ENCODE measurements at places on chromosomes 3 and 15.

DNA sequence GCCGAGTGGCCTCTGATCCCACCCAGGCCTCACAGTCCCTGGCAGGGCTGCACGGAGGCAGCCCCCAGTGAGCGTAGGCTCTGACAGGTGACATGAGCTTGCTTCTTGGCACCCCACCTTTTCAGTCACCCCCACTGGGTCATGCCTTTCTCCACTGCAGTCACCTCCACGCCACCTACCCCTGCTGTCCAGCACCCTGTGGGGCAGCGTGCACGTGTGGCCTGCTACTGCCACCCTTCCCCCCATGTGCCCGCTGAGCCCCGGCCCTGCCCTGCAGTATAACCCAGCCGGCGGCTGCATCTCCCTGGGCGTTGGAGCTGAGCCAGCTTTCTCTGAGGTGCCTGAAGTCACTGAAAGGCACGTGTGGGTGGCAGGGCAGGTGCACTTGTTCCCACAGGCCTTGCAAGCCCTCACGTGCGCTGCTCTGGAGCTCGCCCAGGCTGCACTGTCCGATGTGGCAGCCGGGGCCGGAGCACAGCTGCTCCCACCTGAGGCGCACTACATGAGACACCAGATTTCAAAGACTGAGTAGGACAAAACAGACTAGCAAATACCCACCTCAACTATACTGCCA lies 65.6 kb downstream of the NIPA2 start:
- H3K27me3 ChIP-seq, result no peaks in the 10 kb centered on the region
- no peaks in the 10 kb centered on the region for H3K4me1 ChIP-seq
- no peak for DNase-seq

DNA sequence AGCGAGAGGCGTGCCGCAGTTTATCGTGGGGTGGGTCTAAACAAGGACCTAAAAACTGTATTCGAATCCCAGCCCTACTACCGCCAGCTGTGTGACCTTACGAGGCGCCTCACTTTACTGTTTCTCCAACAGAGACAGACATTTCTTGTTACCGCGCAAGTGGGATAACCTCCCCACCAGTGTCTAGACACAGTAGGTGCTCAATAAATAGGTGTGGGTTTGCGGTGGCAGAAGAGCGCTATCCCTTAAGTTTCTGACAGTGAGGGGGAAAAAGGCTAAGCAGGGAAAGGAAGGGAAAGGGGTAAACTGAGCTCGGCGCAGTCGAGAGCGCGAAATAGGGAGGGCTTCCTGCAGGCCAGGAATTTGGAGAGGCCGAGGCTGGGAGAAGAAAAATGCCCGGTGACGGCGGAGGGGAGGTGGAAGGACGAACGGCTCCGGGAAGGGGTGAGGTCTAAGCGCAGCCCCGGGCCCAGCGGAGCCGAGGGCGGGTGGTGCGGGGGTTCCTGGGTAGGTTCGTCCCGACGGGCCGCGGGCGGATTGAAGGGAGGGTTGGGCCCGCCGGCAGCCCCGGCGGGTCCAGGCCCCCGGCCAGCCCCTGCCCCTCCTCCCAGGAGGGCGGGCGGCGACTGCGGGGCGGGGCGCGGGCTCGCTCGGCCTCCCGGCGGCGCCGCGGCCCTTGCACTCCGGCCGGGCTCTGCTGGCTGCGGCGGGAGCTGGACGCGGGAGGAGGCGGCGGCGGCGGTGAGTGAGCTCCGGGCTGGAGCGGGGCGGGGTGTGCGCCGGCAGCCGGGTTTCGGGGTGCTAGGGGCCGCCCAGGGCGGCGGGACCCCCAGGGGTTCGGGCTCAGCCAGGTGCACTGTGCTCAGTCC lies at the start of gene CGNL1:
TSS of gene CGNL1 (plus strand) at position 679 of the 869 bp plus-strand sequence. CDS start 61,495 bp downstream, outside the sequence.
- no peaks in the 10 kb centered on the region for H3K36me3 ChIP-seq
- peaks cover 11% of the 10 kb centered on the region for H3K27me3 ChIP-seq
- H3K27ac ChIP-seq, result no peak within 1 kb of the TSS
- DNase-seq, result no peak
- no peak within 1 kb of the TSS for H3K4me3 ChIP-seq
- no peaks in the 10 kb centered on the region for H3K4me1 ChIP-seq

DNA sequence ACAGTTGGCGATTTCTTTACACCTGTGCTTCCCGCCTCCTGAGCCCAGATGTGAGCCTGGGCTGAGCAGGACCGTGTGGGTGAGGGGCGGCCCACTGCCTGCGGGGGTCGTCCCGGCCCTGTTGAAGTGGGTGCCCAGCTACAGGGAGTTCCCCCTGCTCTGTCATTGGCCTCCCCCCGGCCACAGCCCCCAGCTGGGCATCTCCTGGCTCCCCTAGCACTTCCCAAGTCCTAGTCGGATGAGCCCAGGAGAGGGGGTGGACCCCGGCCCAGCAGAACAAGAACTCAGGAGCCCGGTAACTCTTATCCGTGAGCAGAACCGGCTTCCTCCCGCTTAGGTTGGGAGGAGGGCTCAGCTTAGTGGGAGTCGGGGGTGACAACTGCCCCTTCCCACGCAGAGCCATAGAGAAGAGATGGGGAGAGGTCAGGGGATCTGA lies 757 bp downstream of the PAQR5 start:
- peaks cover 5% of the 10 kb centered on the region for H3K27me3 ChIP-seq
- no peak overlapping the region for H3K4me3 ChIP-seq
- DNase-seq, result no peak
- H3K4me1 ChIP-seq, result no peaks in the 10 kb centered on the region
- no peaks in the 10 kb centered on the region for H3K36me3 ChIP-seq

- no peaks in the 10 kb centered on the region for H3K27me3 ChIP-seq
- DNase-seq, result no peak
- H3K4me3 ChIP-seq, result no peak overlapping the region
Observed at GRCh38 chr3:113717818-113718217, 21.4 kb upstream of the USF3 start.

GRCh38 chr3:40828741-40829415 lies 304.1 kb downstream of the ZNF621 start:
- H3K4me1 ChIP-seq, result no peaks in the 10 kb centered on the region
- DNase-seq, result no peak
- H3K4me3 ChIP-seq, result no peak overlapping the region
- no peaks in the 10 kb centered on the region for H3K27me3 ChIP-seq

GRCh38 chr3:58526515-58526957 lies 10.5 kb downstream of the ACOX2 start:
- no peak for DNase-seq
- H3K4me1 ChIP-seq, result no peaks in the 10 kb centered on the region
- H3K4me3 ChIP-seq, result no peak overlapping the region
- H3K36me3 ChIP-seq, result no peaks in the 10 kb centered on the region
- no peaks in the 10 kb centered on the region for H3K27me3 ChIP-seq

DNA sequence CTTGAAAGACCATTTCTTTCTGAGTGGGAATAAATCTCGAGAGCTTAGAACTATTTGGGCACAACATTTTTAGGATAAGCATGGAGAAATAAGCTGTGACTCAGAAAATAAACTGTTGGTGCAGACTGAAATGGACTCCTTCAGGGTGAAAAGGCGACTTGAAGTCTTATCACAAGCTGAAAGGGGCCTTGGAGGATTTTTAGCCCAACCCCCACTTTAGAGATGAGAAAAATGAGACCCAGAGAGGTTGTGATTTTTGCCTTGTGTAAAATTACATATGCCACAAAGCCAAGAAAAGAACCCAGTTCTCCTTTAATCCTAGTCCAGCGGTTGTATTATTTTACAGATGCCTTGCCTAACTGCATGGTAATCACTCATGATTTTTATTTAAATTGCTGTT lies 1.5 kb downstream of the ATP1B3 start:
- H3K4me3 ChIP-seq, result peak overlapping the region; percentile 97
- 0 out of 2 replicates have a peak, but pooled peaks cover 3% of the 10 kb centered on the region for H3K4me1 ChIP-seq
- no peak for DNase-seq
- no peaks in the 10 kb centered on the region for H3K36me3 ChIP-seq

GRCh38 chr3:125129512-125129997 lies 73.8 kb upstream of the HEG1 start:
- H3K27me3 ChIP-seq, result no peaks in the 10 kb centered on the region
- no peak for DNase-seq

DNA sequence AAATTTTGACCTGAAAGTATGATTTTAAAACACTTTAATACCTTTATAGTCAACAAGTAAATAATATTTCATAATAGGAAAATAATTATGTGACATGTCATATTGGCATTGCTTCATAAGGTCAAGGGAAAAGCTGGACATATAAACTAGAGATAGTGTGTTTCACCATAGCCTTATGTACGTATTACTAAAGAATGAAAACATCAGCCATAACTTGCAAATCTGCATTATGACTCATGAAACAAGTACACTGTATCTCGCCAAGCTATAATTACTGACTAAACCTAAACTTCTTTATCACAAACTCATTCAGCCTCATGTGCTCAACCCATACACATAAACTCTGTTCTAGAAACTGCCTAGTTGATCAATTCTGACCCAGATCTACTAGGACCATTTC lies 950.1 kb downstream of the FHIT start:
- no peaks in the 10 kb centered on the region for H3K27me3 ChIP-seq
- H3K36me3 ChIP-seq, result no peaks in the 10 kb centered on the region
- H3K27ac ChIP-seq, result no peak overlapping the region
- no peak for DNase-seq

DNA sequence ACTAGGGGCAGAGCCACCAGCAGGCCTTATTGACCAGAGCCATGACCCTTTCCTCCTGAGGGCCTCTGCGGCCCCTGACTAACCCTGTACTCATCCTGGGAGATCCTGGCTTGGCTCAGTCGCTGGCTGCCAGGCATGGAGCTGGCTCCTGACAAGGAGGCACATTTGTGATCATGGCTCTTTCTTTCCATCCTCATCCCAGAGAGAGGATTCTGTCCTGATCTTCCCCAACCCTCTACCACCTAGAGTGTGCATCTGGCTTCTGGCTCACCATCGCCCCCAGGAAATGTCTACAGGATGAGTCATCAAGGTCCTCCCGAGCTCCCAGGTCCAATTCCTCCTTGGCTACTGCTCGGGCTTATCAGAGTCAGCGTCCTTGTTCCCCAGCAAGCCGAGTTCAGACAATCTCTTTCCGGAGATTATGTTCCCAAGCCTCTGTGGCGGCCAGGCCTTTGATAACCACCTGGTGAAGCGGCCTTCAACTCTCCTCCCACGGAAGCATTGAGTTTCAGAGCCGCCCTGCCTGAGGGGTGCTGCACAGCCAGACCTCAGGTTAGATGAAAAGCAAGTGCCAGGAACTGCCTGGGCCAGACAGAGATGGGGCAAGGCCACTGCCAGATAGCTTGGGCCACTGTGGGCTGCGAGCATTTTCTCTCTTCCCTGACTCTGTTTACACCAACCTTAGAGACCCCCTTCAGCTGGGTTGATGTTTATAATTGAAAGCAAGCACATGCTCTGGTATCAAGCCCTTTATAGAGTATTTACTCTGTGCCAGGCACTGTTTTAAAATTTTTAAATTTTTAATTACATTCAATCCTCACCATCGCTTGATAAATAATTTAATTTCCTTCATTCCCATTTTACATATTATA lies 44.3 kb upstream of the MRPS22 start:
- no peaks in the 10 kb centered on the region for H3K4me1 ChIP-seq
- H3K27ac ChIP-seq, result no peak overlapping the region
- 0 out of 2 replicates have a peak, but pooled peaks cover 3% of the 10 kb centered on the region for H3K27me3 ChIP-seq
- no peak overlapping the region for H3K4me3 ChIP-seq
- no peaks in the 10 kb centered on the region for H3K36me3 ChIP-seq

DNA sequence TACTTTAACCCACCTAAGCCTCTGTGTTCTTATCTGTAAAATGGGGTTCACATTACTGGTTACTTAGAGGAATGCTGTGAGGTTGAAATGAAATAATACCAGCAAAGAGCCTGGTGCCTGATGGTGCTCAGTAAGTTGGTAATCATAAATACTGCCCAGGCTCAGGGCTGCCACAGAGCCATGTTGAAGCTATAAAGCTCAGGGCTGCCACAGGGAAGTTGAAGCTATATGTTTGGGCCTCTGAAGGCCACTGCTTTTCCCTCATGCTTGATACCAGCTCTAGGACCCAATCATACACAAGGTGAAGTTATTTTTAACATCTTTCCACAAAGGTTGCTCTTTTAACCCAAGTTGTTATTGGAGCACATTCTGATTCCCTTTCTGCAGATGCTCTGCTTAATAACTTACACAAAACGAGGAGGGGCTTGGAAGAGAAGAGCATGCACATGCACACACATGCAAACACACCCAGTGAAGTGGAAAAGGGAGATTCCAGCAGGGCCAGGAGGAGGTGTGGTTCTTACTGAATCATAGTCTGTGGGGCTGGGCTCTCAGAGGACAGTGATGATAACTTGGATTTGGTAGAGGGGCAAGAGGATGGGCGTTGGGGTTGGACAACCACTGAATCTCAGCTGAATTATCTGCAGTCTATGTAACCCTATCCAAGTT lies 17.4 kb downstream of the PARP14 start:
- peak; percentile 61 for DNase-seq
- no peaks in the 10 kb centered on the region for H3K27me3 ChIP-seq
- peak overlapping the region; percentile 7 for H3K4me3 ChIP-seq
- peak overlapping the region; percentile 65 for H3K27ac ChIP-seq
- H3K36me3 ChIP-seq, result peaks cover 14% of the 10 kb centered on the region

DNA sequence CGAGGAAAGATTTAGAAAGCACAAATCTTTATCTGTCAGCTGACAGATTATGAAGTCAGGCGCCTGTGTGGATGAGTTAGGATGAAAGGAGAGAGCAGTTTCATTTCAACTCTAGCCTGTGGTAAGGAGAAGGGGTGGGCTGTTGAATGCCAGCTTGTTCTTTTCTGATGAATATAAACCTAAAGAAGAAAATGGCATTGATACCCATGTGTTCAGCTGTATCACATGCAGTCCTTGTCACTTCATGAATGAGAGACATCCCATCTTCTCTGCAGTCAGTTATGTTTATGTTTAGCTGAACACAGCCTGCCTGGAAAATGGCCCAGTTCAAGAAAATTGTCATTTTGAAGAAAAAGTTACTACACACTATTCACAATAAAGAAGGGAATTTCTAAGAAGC lies 345.7 kb upstream of the RBMS3 start:
- H3K27ac ChIP-seq, result no peak overlapping the region
- H3K36me3 ChIP-seq, result no peaks in the 10 kb centered on the region
- DNase-seq, result no peak
- H3K4me3 ChIP-seq, result peak overlapping the region; percentile 13
- peaks cover 9% of the 10 kb centered on the region for H3K4me1 ChIP-seq

DNA sequence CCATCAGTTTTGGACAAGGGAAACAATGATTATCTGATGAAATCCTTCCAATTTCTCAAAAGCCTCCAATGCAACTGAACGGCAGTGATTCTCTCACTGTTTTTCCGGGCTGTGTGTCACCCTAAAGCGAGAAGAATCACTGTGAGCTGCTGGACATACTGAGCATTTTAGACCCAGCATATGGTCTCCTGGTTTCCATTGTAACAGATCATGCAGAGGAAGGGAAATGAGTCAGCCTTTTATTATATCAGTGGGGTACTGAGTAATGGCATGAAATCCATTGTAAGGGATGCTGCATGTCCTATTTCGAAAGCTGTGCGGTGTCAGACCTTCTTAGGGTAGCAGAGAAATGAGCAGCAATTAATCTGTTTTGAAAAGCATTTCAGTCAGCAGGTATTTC lies 287.1 kb downstream of the IL5RA start:
- no peak overlapping the region for H3K27ac ChIP-seq
- H3K27me3 ChIP-seq, result no peaks in the 10 kb centered on the region
- no peaks in the 10 kb centered on the region for H3K4me1 ChIP-seq
- H3K4me3 ChIP-seq, result no peak overlapping the region
- no peak for DNase-seq
- no peaks in the 10 kb centered on the region for H3K36me3 ChIP-seq

GRCh38 chr3:87732294-87732693 lies 326.5 kb downstream of the CGGBP1 start:
- H3K27me3 ChIP-seq, result no peaks in the 10 kb centered on the region
- H3K4me1 ChIP-seq, result no peaks in the 10 kb centered on the region
- no peak overlapping the region for H3K4me3 ChIP-seq
- DNase-seq, result no peak
- no peaks in the 10 kb centered on the region for H3K36me3 ChIP-seq

GRCh38 chr3:16328124-16328523 lies 63.1 kb downstream of the OXNAD1 start:
- H3K4me1 ChIP-seq, result no peaks in the 10 kb centered on the region
- H3K4me3 ChIP-seq, result no peak overlapping the region
- H3K36me3 ChIP-seq, result peaks cover 54% of the 10 kb centered on the region
- H3K27me3 ChIP-seq, result no peaks in the 10 kb centered on the region
- DNase-seq, result no peak

Data from GM12878 (cell line).